ENCODE measurements at places on chromosomes 1 and 21.
A peak's percentile ranks its signal among the peaks of the same experiment; 100 is the strongest.

- DNase-seq: peak; percentile 18
Measured at GRCh38 chr1:3530086-3530925, 75.8 kb downstream of the ARHGEF16 start.

- DNase-seq: no peak
Measured at GRCh38 chr1:50371749-50372148, 51.5 kb downstream of the DMRTA2 start.

GRCh38 chr1:175000697-175001187 is 995 bp downstream of the CACYBP start:
- DNase-seq: no peak

DNA sequence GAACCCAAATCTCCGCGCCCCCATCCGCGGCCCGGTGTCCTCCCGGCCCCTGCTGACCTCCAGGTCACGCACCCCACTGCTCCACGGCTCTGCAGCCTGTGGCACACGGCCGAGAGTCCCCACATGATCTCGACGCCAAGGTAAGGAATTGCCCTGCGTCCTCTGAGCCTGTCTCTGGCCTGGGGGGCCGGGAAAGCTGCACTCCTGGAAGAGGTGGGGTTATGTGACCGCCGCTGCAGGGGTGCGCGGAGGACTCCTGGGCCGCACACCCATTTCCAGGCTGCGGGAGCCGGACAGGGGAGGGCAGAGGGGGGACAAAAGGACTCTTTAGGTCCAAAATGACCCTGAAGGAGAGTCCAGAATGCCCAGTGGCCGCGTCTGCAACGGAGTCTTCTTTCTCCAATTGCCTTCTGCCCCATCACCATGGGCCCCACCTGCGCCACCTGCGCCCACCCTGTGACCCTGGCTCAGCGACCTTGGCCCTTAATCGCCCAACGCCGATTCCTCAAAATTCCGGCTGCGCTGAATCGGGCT is 997 bp upstream of the SIM2 start:
- DNase-seq: no peak

- no peak for DNase-seq
Measured at GRCh38 chr1:86706018-86706635, 1.8 kb downstream of the SH3GLB1 start.

DNA sequence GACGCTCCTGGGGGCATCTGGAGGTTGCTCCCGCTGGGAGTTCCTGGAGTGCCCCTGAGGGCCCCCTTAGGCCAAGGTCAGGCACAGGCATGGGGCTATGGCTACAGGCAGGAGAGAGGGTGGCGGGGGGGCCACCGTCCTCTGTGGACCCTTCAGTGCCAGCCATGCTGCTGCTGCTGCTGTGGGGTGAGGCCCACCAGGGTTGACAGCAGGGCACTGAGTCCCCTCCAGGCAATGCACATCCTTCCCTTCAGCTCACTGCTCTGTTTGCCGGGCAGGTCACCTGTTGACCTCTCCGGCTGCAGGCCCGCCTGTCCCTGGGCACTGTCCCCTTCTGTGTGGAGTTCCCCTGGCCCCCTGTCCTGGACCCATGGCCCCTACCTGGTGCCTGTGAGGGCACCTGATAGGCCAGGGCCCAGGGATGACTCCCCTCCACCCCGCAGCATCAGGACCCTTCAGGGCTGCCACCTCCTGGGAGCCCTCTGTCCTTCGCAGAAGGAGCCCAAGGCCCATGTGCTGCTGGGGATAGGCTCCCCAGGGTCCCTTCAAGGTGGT is 34.1 kb upstream of the ADARB1 start:
- no peak for DNase-seq

- DNase-seq: no peak
Measured at GRCh38 chr21:31290765-31291164, 53.3 kb downstream of the TIAM1 start.

GRCh38 chr1:201032408-201032807 is 8.9 kb upstream of the KIF21B start:
- no peak for DNase-seq

- no peak for DNase-seq
Measured at GRCh38 chr21:32101277-32101676, 177.6 kb downstream of the MIS18A start.

DNA sequence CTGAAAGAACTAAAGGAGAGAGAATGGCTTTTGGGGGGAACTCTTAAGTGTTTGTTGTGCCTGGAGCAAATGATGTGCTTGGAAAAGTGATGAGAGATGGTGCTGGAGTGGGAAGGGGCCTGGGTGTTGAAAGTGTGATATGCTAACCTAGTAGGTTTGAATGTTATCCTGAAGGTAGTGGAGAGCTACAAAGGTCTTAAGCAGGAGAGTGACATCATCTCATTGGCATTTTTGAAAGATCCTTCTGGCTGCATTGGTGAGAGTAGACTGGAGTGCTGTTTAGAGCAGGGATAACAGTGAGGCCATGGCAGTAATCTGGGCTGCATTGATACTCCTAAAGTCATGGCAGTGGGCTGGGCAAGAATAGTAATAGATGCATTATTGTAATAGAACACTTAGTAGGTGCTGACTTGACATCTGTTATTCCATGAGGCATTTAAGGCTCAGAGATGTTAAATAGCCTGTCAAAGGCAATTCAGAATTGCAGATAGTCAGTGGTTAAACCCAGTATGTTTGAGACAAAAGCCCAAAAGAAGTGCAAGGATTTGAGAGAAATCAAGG is 44.5 kb downstream of the MDM4 start:
- no peak for DNase-seq

GRCh38 chr1:228275430-228276173 is 67.8 kb downstream of the OBSCN start:
- peak; percentile 77 for DNase-seq

Measured in neural crest cell (in vitro differentiated cells).